ENCODE measurements at places on chromosomes 6 and 20. TPM values are rescaled to one million over a fixed set of nuclear protein-coding genes. Genes with fewer than 3 reads are reported as not detected.

Gene LAMA2
- 0.73 TPM for total RNA-seq

Gene MMP24
- 20.6 TPM for total RNA-seq

Gene MLIP
- not detected for total RNA-seq

Gene COL20A1
- total RNA-seq = 1.8 TPM

Gene OTOR
- not detected for total RNA-seq

Gene RSPO3
- total RNA-seq = 86.4 TPM

Gene PBOV1
- not detected for total RNA-seq

Gene DEFB118
- not detected for total RNA-seq

Gene TRIM40
- total RNA-seq = not detected

Gene SRSF3
- 510 TPM for total RNA-seq

Gene PTPRA
- total RNA-seq = 39.8 TPM

Gene KIAA0408
- total RNA-seq = 5.3 TPM

Gene ARG1
- total RNA-seq = not detected

Gene TMEM200A
- 0.08 TPM for total RNA-seq

Gene SLC26A8
- not detected for total RNA-seq

Gene TREML2
- total RNA-seq = not detected

Gene NRSN2
- total RNA-seq = 54.0 TPM

Gene C6orf132
- 1.3 TPM for total RNA-seq

Gene PSMB9
- total RNA-seq = 13.9 TPM

All from A549 treated with RU486 at 1 μM for 4 hours (cell line).